ENCODE measurements at places on chromosomes 2 and 18.

DNA sequence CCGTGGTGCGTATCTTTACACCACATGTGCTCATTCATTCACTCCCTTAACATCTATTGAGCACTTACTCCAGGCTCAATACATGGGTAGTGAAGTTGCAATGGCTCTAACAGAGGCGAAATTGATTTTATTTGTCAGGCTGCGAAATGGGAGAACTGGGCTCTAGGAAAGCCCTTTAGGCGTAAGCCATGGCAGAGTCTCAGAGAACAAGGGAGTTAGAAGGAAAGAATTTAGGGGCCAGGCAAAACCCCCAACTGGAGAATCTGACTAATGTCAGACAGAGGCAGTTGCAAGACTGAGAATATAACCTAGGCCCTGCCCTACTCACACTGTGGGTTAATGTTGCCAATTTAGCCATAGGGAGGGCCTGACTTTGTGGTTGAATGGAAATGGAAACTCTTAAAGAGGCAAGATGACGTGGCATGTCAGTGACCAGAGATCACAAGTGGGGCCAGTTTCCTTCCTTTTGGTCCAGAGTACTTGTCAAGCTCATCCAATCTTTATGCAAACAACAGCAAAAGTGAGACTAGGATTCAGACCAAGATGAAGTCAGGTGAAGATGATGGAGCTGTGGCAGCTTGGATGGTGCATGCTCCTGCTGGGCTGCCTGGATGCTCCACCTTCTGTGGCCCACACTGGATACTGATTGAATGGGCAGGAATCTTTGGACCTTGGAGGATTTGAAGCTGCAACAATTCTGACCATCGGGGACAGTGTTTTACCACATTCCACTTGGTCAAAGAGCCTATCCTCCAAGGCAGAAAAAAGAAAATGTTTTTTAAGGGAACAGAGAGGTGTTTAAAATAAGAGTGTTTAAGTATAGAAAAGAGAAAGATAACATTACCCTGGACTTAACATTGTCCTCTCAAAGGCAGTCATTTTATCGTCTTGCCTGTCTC, 92.2 kb downstream of the CAPN13 start:
- no peak for DNase-seq

DNA sequence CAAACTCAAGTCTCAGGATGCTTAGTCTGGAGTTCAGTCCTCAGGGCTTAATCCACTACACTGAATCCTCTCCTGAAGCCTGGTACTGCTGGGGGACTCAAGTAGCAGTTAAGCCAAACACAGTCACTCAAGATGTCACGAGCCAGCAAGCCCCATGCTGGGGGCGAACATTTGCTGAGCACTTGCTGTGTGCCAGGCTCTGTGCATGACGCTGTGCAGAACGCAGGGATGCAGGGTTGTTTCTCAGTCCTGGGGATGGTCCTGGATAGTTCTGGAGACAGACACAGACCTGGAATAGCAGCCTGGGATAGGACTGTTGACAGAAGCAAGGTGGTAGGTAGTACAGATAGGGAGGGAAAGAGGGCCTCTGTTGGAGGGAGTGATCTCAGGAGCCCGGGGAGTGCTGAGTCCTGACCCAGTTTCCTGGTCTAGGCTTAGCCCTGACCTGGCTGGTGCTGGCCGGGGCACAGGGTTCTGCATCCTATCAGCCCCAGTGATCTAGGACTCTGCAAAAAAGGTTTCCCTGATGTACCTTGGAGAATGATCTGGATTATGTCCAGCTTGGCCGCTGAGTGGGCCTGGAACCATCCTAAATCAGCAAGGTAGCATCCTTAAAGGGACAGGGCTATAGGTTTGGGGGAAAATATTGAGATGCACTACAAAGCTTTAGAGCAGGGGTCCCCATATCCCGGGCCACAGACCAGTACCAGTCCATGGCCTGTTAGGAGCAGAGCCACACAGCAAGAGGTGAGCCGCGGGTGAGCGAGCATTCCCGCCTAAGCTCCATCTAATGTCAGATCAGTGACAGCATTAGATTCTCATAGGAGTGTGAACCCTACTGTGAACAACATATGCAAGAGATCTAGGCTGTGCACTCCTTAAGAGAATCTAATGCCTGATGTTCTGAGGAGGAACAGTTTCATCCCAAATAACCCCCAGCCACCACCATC, 54.7 kb upstream of the OTOF start:
- DNase-seq = no peak

GRCh38 chr2:135311962-135312361, 219.1 kb downstream of the ZRANB3 start:
- DNase-seq = no peak

DNA sequence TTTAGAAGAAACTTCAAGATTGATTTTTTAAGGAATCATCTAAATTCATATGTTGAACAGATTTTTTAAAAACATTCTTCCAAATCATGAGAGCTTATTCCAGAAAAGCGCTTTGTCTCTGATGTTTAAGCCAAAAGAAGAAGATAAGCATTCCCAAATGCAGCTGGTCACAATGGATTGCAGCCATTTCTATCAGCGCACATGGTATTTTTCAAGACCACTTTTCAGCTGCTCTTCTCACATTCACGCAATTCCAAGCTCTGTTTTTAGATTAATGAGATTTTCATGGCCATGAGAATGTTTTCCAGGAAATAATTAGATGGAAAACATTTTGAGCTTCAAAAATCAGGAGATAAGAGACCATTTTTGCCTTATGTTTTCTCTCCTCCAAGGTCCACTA, 8.7 kb downstream of the OSBPL1A start:
- DNase-seq = no peak

DNA sequence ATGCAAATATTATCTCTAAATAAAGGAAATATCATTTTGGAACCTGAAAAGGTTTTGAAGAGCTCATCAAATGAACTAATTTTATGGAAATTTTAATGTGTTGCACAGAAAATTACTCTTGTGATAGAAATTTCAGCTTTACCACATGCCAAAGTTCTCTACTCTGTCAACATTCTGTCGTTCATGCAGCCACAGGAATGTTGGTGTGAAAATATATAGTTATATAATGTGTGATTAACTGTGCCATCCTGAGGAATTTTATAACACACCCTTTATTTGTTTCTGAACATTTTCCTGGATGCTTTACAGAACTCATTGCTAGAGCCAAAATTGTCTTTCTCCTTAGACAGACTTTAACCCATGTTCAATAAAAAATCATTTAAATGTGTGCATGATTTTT, 202.5 kb upstream of the SLC8A1 start:
- DNase-seq = no peak

DNA sequence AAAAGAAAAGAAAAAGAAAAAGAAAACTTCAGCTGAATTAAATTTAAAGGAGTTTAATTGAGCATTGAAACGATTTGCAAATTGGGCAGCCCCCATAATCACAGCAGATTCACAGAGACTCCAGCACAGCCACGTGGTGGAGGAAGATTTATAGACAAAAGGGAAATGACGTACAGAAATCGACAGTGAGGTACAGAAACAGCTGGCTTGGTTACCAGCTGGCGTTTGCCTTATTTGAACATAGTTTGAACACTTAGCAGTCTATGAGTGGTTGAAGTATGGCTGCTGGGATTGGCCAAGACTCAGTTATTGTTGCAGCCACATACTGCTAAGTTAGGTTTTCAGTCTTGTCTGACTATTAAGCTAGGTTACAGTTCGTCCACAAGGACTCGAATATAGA, 312.2 kb upstream of the SLC14A2 start:
- DNase-seq = no peak

GRCh38 chr2:33321876-33322483, 154.5 kb upstream of the RASGRP3 start:
- DNase-seq = peak; percentile 71

- no peak for DNase-seq
These were observed 153.9 kb upstream of the LGALSL start for GRCh38 chr2:64300066-64300465.
